ENCODE measurements at places on chromosomes 6 and 20.

DNA sequence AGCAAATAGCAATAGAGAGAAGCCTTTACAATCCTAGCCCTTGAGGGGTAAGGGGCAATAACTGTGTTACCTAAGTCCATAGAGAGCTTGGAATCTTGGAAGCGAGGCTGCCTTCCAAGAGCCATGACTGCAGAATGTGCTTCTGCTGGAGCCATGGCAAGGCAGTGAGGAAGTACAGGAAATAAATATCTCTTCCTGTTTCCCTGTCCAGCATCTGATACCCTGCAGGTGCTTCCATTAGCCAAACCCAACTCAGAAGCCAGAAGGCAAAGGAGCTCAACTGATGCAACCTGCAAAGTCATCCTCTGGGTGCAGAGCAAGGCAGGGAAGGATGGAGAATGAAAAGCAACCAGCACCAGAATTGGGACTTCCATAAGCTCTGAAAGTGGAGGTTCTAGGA is 41.0 kb upstream of the KLHL31 start:
- DNase-seq, result no peak

DNA sequence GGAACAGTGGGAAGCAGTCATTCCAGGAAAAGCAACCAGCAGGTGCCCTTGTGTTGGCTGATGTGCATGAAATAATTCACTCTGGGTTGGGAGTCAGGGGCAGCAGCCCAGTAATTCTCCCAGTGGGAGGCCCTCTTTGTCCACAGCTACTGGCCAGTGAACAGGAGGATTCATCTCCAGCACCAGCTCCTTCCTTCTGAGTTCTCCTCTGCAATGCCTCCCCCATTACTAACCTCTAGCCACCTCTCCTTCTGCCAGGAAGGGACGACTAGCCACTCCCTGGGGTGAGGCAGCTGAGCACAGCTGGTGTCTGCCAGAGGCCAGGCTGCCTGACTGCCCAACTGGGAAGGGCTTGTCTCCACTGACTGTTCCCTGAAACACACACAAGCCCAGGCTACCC is 12.5 kb upstream of the R3HDML start:
- DNase-seq, result no peak

- DNase-seq, result no peak
Observed at GRCh38 chr6:133705066-133705465, 183.8 kb upstream of the TCF21 start.

GRCh38 chr20:46523696-46524328 is 10.5 kb upstream of the ZNF334 start:
- no peak for DNase-seq

- DNase-seq, result no peak
Observed at GRCh38 chr6:121651420-121651819, 216.0 kb downstream of the GJA1 start.

DNA sequence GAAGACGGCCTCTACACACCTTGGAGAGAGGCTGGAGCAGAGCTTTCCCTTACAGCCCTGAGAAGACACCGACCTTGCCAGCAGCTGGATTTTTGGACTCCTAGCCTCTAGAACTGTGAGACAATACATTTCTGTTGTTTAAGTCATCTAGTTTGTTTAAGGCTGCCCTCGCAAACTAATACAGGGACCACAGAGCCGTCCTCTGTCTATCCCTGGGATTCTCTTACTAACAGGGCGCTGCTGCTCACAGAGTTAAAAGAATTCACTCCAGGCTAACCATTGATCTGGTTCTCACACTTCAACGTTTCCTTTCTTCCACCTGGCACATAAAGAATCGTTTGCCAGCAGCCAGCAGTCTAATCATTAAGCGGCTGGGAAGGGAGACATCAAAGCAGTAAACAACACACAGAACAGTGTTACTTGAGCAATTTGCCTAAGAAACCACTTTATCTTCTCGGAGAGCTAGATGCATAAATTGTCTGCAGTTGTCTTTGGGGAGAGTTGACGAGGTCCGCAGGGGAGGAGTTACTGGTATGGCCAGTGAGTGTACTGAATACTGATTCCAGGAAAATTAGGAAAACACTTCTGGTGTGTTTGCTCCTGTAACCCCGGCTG is 103.5 kb upstream of the AKAP12 start:
- no peak for DNase-seq

DNA sequence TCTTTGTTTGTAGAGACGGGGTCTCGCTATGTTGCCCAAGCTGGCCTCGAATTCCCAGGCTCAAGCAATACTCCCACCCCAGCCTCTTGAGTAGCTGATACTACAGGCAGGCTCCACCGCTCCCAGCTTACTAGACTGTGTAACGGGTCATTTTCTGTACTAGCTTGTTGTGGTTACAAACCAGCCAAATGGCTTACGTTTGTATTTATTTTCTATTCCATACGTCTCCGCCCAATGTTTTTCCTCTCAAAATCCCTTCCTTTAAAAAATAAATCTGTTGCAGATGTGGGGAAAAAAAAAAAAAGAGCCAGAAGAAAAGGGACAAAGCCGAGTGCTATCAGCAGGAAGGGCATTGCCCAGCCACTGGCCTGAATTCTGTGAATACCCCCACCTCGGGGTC is 41.6 kb downstream of the PRND start:
- no peak for DNase-seq

DNA sequence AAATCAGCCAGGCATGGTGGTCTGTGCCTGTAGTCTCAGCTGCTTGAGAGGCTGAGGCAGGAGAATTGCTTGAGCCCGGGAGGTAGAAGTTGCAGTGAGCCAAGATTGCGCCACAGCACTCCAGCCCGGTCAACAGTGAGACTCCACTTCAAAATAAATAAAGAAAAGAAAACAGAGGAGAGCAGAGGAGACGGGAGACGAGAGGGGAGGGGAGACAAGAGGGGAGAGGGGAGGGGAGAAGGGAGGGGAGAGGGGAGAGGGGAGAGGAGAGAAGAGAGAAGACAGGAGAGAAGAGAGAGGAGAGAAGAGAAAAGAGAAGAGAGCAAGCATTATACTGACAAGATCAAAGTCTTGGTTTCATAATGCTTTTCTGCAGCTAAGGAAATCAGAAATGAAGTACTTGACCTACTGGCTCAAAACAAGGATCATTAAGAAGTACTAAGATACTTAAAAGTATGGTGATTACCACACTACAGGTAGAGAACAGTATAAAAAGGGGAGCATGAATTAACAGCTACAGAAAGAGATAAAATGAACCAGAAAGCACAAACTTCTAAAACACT is 30.5 kb downstream of the FAM8A1 start:
- no peak for DNase-seq

Data from cerebellar nuclear complex (tissue), 1 donor.